NCI-H345 (cell line): ENCODE measurements at places on chromosomes 2 and 18.
A peak's percentile ranks its signal among the peaks of the same experiment; 100 is the strongest.

GRCh38 chr18:33960417-33960816, 264.3 kb downstream of the NOL4 start:
- peak; percentile 82 for DNase-seq

DNA sequence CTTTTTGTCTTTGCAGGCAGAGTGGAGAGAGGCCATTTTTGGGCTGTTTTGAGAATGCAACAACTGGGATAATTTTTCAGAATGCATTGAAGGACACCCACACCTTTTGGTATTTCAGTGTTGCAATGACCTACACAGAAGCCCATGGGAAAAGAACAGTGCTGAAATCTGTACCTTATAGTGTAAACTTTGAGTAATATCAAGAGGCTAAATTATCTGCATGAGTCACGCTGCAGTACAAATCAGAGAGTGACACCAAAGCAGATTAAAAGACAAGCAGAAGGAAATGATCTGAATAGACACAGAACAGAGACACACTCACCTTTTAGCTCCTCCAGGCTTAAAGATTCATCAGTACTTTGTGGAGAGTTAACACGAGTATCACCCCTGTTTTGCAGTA, 265.3 kb downstream of the PAX3 start:
- DNase-seq = no peak

DNA sequence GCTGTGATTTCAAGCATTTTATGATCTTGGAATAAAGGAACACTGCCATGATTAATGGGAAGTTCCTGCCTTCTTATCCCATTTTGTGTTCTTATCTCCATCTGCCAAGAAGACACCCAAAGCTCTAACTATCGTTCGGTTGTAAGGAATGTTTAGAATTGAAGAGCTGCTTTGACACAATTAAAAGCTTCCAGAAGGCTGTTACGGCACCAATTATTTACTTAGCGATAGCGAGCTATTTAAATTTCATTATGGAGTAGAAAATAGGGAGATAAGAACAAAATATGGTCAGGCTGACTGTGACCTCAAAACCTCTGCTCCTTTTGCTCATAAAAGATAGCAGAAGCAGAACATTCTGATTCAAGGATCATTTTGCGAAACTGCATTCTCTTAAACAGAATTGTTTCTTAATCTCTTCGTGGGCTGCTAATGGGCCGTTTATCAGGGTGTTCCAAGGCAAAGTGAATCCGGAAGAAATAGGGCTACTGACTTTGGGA, 101.6 kb downstream of the SLC4A3 start:
- no peak for DNase-seq

DNA sequence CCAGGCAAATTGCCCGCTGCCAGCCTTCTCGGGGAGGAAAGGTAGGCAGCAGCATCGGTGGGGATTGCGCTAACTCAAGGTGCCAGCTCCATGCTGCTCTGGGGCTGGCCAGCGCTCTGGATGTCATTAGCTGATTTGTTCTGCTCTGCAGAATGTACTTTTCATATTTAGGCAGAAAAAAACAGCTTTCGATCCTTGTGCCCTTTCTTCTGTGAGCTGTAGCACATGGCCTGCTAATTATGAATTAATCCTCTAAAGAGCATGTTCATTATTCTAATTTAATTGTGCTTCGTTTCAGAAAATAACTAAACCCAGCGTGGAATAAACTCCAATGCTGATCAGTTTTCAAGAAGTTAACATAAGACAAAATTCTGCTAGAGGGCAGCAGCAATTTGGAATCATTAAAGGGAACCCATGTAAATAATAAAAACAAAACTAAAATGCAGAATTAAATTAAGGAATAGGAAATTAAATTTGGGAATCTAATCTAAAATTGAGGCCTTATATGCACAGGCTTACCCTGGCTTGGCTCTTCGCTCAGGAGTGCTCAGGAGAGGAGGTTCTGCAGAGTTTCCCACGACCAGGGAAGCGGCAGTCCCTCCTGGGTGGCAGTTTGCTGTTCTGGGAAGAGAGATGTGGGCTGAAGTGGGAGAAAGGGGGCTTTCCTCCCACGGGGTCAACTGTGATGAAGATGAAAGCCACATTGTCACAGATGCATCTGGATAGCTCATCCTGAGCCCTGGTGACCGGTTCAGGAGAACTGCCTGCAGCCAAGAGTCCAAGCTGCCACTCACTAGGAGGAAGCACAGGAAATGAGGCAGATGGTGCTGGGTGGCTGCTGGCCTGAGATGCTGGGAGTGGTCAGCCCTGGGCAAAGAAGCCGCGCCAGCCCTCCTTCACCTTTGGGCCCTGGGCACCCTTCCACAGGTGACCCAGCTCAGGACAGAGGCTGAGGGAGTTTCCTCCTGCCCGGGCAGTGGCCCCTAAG, 93.2 kb upstream of the PKDCC start:
- DNase-seq = no peak

GRCh38 chr2:69299772-69300516, 87.1 kb downstream of the GFPT1 start:
- no peak for DNase-seq
